ENCODE measurements at places on chromosomes 12 and 14.

GRCh38 chr12:103997286-103997900 lies 31.7 kb downstream of the TDG start:
- no peak for DNase-seq

GRCh38 chr12:123391546-123392343 lies 7.8 kb downstream of the KMT5A start:
- no peak for DNase-seq

- DNase-seq, result no peak
Observed at GRCh38 chr14:95303552-95303951, 16.2 kb downstream of the CLMN start.

DNA sequence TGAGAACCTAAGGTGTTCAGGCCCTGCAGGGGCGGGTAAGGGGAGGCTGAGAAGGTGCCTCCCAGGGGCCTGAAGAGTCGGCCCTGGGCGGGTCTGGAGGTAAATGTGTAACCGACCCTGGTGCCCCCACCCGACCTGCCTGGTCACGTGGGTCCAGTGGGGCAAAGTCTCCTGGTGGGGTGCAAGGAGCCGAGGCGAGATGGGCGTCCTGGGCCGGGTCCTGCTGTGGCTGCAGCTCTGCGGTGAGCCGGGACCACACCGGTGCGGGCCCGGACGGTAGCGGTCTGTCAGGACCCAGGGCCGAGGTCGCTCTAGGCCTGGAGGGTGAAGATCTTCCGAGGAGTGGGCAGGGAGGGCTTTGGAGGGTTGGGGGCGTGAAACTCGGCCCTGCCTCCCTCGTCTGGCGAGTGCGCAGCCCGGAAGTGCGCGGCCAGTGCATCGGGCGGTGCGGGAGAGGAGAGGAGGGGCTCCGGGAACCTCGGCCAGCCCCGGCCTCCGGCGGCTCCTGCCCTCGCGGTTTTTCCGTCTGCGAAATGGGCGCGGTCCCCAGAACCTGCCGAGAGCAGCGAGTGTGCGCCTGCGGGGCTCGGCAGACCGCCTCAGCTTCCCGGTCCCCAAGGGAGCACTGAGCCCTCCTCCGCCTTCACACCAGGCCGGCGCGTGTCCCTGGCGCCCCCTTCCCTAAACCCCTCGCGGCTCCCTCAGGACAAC lies at the start of gene AMN:
Gene AMN, plus strand, starts transcription at position 174 of the 711 bp plus-strand sequence. Its CDS starts 26 bp downstream, at position 200.
- DNase-seq, result no peak

DNA sequence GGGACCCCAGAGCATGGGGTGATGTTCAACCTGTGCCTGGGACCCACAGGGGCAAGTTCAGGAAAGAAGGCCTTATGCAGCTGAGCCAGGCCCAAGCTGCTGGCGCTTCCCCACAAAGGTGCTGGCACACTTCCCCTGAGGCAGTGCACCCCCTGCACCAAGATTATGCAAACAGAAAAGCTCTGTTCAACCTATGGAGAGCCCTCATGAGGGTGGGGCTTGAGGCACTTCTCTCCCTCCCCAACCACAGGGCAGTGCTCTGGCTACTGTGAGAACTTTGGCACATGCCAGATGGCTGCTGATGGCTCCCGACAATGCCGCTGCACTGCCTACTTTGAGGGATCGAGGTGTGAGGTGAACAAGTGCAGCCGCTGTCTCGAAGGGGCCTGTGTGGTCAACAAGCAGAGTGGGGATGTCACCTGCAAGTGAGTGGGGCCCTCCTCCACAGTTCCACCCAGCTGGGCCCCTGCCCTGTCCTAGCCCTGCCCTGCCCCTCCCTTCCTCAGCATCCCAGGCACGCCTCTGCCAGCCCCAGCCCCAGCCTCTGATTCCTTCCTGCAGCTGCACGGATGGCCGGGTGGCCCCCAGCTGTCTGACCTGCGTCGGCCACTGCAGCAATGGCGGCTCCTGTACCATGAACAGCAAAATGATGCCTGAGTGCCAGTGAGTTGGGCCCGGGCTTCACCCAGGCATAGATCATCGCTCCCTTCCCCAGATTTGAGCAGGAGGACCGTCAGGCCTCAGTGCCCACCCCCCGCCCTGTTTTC lies 5.5 kb upstream of the NXPH4 start:
- no peak for DNase-seq

DNA sequence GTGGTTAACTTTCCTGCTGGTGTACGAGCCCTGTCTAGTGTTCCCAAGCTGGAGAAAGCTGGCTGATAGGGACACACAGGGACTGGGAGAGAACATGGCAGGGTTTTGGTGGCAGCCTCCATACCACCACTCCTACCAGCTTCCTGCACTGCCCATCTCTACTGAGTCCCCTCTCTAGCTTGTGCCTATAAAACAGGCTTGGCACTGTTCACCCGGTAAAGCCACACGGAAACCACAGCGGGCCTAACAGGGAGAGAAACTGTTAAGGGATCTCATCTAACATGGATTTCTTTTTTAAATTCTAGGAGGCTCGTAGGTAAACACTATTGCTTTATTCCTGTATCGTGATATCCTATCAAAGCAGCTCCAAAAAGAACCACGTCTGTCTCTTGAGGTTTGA lies 204.7 kb downstream of the TTC7B start:
- DNase-seq, result no peak

DNA sequence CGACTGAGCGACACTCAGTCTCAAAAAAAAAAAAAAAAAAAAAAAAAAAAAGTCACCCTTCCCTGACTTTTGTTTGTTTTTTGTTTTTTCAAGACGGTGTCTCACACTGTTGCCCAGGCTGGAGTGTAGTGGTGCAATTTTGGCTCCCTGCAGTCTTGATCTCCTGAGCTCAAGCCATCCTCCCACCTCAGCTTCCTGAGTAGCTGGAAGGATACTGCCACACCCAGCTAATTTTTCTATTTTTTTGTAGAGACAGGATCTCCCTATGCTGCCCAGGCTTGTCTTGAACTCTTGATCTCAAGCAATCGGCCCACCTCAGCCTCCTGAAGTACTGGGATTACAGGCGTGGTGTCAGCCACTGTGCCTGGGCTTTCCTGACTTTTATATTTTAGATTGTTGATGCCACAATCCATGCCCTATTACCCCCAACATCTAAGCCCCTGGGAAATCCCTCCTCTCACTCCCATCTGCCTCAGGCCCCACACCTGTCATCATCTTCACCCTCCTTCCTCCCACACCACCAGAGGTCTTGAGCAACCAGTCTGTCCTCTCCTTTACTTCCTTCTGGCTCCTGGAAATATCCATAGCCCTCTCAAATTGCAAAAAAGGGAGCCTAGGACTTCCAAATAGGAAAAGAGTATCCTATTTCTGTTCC lies 7.8 kb downstream of the IKZF4 start:
- DNase-seq, result no peak

DNA sequence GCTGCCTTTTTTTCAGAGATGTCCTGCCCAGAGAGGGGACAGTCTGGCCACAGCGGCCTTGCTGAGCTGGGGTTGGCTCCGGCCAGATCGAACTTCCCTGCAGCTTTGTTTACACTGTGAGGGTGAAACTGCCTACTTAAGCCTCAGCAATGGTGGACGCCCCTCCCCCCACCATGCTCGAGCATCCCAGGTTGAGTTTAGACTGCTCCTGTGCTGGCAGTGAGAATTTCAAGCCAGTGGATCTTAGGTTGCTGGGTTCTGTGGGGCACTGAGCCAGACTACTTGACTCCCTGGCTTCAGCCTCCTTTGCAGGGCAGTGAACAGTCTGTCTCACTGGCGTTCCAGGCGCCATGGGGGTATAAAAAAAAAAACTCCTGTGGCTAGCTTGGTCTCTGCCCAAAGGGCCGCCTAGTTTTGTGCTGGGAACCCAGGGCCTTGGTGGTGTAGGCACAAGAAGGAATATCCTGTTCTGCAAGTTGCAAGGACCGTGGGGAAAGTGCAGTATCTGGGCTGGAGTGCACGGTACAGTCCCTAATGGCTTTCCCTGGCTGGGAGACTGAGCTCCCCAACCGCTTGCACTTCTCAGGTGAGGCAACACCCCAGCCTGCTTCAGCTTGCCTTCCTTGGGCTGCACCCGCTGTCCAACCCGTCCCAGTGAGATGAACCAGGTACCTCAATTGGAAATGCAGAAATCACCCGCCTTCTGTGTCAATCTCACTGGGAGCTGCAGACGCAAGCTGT lies 79.1 kb downstream of the LRIG3 start:
- no peak for DNase-seq

- DNase-seq, result no peak
Observed at GRCh38 chr12:1819571-1819970, 794 bp upstream of the LRTM2 start.

DNA sequence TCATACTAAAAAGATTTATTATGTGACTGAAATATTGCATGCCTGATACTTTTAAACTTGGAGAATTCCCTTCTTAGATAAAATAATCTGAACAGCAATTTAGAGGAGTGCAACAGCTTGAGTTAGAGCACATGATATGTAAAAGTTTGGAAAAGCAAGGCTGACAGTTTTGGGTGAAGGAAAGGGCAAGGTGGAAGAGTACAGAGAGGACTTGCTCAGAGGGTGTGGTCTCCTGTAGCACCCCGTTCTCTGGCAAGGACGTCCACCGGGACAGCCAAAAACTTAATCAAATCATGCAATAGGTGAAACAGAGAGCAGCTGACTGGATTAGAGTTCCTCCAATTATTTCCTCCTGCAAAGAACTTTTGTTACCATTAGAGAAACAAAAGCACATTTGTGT lies 65.2 kb upstream of the PDZRN4 start:
- no peak for DNase-seq

- DNase-seq, result no peak
Observed at GRCh38 chr12:58463051-58463450, 457.3 kb downstream of the LRIG3 start.

GRCh38 chr12:11716794-11717518 lies 67.5 kb downstream of the ETV6 start:
- DNase-seq, result no peak

DNA sequence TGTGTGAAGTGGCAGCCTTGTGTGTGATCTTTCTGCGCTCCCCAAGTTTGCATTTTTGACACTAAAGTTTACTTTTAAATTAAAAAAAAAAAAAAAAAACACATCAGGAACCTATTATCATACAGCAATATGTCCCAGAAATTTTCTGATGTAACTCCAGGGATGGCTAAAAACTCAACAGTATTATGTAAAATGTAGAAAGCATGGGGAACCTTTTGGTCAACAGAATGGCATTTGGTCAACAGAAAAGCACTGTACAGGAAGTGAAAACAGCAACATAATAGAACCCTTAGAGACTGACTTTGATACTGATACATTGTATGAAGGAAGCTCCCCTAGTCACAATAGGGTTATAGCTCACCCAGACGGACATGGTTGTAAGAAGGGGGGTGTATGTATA lies 224.3 kb downstream of the ITPR2 start:
- DNase-seq, result no peak

GRCh38 chr12:23771240-23771949 lies 178.1 kb downstream of the SOX5 start:
- no peak for DNase-seq

GRCh38 chr14:75978249-75978731 lies 3.5 kb downstream of the TGFB3 start:
- DNase-seq, result no peak

DNA sequence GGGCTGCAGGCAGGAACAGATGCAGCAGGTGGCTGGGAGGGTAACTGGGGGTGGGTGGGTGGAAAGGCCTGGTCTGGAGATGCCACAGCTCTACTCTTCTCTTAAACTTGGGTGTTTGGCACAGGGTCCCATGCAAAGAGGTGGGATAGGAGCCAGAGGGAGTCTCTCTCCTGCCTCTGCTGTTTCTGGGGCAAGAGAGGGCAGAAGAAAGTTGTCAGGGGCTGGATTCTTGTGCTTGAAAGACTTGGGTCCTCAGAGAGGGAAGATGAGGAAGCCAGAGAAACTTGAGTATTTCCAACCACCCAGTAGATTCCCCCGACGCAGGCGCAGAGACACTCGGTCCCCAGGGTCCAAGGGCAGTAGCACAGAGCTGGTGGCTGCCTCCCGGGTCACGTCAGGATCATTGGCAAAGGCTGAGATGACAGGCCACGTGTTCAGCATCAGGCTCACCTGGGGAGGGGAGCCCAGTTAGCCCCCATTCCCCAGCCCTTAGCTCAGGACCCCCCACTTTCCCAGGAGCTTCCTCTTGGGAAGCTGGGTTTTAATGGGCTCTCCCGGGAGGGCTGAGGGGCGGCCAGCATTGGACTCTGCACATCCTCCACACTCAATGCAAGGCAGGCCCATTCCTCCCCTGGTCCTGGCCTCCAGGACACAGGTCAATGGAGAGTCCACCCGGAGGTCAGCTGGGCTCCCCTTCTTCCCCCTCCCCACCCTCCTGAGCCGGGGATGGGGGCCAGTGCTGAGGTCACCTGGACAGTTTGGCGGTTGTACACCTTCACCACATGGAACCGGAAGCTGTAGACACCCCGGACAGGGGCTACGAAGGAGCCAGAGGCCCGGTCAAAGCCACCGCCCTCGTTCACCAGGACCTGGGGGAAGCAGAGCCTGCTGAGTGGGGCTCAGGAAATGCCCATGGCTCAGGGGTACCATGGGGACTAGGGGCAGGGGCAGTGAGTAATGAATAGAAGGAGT lies 1.6 kb downstream of the CBLN3 start:
- DNase-seq, result peak; percentile 42

DNA sequence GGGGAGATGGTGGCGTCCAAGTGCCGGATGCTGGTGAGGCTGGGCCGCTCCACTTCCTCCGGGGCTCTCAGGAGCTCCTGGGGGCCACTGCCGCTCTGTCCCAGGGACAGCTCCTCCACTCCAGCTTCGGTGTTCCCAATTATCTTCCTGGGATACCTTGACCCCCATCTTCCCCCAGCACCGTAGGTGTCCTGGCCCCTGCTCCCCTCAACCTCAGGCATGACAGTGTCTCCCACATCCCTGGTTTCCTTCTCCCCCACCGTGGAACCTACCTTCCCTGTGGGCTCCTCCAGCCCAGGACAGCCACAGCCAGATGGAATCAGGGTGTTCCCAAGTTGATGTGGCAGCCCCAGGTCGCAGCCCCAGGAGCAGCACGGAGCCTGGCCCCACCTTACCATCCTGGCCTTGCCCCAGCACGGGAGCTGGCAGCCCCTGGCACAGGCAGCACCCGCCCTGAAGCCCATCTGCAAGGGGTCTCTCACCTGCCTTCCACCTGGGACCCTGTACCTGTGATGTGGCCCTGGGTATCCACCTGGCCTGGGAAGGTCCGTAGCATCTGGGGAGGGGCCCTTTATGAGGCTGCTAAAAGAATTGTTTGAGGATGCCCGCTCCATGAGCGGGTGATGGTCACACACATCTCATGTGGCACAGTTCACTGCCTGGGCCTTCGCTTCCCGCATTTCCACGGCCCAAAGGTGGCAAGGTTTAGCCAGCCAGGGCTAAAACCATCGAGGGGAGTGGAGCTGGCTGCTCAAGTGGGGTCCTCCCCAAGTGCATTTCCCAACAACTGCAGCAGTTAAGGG lies 4.1 kb downstream of the TMEM121 start:
- no peak for DNase-seq

- DNase-seq, result no peak
Observed at GRCh38 chr12:2359725-2360629, 307.2 kb downstream of the CACNA1C start.

Measured in ecto neural progenitor cell (in vitro differentiated cells).